ENCODE measurements at places on chromosomes 1 and 21.
A peak's percentile ranks its signal among the peaks of the same experiment; 100 is the strongest.

- no peak for DNase-seq
Observed at GRCh38 chr21:42473498-42474042, 22.5 kb downstream of the RSPH1 start.

GRCh38 chr21:29271927-29272333 is 26.8 kb upstream of the BACH1 start:
- no peak for DNase-seq

DNA sequence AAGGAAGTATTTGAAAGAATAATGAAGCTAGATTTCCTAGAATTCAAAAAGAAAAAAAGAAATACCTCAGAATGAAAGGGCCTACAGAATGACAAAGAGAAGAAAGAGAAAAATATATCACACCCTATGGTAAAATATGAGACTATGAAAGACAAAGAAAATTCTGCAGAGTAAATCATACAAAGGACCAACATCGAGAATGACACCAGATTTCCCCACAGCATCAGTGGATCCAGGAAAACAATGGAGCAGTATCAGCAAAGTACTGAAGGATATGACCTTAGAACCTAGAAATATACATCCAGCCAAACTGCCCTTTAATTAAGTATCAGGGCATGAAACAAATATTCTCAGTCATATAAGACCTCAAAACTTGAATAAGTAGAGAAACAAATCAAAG is 21.2 kb upstream of the IFNAR2 start:
- no peak for DNase-seq

- DNase-seq = no peak
Observed at GRCh38 chr1:44485934-44486460, 80.9 kb downstream of the RNF220 start.

DNA sequence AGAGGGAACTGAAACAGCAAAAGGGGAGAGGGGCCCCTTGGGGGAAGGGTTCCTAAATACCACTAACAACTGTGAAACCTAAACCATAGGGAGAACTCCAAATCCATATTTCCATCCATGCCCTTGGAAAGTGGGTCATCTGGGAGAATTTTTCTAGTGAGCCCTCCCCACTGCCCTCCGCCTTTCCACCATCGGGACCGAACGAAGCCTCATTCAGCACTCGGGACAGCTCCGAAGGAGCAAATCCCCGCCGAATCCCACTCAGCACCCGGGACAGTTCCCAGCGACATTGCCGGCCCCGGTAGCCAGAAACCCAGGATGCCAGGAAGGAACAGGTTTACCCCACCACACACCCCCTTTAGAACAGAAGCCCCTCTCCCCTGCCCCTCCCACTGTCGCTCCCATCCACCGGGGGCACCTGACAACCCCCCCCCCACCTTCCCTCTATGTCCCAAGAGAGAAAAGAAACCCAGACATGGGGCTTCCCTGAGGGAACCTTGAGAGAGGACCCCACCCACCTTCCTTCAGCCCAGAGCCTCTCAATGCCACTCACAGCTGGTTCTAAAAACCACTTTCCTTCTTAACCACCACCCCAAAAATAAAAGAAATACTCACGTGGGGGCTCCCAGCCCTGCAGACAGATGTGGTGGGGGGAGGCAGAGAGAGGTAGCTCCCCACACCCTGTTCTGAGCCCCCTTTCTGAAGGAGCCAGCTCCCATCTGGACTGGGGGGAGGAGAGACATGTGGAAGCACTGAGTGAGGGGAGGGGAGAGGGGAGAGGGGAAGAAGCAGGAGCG is 4.5 kb downstream of the DLGAP3 start:
- DNase-seq = peak; percentile 23

DNA sequence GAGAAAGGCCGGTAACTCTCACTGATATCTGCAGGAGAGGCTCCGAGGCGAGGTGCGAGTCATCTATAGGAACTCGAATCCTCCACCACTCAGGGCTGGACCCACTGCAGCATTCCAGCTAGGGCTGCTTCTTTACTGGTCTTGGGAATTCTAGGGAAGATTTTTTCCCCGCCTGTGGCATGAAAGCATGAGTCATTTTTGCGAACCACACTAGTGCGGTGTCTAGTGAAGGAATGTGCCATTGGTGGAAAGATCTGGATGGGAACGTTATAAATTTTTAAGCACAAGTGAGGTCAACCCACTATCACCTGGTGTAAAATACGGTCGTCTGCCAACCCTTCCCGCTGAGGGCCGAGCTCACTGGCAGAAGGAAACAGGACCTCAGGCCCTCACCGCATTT is 49.7 kb downstream of the SYF2 start:
- no peak for DNase-seq

DNA sequence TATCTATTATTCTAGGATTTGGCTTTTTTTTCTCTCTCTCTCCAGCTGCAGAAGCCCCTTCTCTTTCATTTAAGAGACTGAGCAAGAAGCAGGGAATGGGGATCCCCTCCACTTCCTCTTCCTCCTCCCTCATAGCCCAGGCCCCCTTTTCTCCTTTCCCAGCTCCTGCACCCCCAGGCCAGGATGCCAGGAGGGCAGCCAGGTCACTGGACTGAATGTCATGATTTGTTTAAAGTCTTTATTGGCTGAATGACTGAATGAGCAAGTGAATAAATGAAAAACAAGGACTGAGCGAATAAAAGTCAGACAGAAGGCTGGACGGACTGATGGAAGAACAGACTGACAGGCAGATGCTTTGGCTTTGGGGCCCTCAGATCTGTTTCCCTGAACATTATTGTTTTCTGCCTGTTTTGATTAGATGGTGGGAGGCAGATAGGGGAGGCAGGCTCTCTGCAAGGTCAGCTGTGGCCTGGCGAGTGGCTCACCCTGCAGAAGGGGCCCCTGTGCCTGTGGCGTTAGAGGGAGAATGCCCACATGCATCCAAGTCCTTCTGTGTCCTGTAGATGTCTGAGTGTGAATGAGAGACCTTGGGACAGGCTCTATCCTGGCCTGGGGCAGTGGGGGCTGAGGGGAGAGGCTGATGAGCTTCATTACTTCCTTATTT is 20.3 kb upstream of the ADGRB2 start:
- DNase-seq = no peak

GRCh38 chr1:167109125-167109524 is 15.2 kb downstream of the STYXL2 start:
- DNase-seq = no peak

DNA sequence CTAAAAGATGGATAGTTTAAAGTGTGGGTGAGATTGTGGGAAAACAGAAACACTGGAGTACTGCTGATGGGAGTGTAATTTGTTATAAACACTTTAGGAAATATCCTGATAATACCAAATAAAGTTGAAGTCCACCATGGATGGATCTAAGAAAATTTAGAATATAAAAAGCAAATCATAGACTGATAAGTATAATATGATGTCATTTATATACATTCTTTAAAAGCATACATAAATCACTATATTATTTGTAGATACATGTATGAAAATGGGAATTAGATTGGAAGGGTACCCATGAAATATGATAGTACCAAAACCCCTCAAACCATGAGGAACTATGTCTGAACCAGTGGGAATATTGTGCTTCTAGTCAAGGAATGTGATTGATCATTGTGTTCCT is 7.9 kb downstream of the ZMPSTE24 start:
- DNase-seq = no peak

- DNase-seq = no peak
Observed at GRCh38 chr1:17168091-17168876, 36.6 kb upstream of the PADI1 start.

GRCh38 chr1:119646521-119647227 is 1.4 kb downstream of the ZNF697 start:
- DNase-seq = no peak

GRCh38 chr1:159841749-159842148 is 15.1 kb downstream of the SLAMF8 start:
- no peak for DNase-seq

GRCh38 chr1:105724286-105724685 is 1332.2 kb upstream of the PRMT6 start:
- DNase-seq = no peak
